ENCODE measurements at places on chromosomes 13 and 19.
A peak's percentile ranks its signal among the peaks of the same experiment; 100 is the strongest.

- peak; percentile 99 for DNase-seq
Measured at GRCh38 chr19:55258828-55259539, at the start of gene PPP6R1. TSS of gene PPP6R1 (minus strand) at chr19:55259017. CDS start at chr19:55247103, 11,914 bp downstream.

DNA sequence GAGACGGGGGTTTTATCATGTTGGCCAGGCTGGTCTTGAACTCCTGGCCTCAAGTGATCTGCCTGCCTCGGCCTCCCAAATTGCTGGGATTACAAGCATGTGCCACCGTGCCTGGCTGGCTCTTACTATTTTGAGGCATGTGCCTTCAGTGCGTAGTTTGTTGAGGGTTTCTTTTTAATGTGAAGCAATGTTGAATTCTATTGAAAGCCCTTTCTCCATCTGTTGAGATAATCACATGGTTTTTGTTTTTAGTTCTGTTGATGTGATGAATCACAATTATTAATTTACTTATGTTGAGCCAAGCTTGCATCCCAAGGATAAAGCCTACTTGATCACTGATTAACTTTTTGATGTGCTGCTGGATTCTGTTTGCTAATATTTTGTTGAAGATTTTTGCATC, 290.9 kb downstream of the KCNRG start:
- DNase-seq = no peak

- DNase-seq = no peak
Measured at GRCh38 chr13:93345770-93346169, 119.2 kb downstream of the GPC6 start.

DNA sequence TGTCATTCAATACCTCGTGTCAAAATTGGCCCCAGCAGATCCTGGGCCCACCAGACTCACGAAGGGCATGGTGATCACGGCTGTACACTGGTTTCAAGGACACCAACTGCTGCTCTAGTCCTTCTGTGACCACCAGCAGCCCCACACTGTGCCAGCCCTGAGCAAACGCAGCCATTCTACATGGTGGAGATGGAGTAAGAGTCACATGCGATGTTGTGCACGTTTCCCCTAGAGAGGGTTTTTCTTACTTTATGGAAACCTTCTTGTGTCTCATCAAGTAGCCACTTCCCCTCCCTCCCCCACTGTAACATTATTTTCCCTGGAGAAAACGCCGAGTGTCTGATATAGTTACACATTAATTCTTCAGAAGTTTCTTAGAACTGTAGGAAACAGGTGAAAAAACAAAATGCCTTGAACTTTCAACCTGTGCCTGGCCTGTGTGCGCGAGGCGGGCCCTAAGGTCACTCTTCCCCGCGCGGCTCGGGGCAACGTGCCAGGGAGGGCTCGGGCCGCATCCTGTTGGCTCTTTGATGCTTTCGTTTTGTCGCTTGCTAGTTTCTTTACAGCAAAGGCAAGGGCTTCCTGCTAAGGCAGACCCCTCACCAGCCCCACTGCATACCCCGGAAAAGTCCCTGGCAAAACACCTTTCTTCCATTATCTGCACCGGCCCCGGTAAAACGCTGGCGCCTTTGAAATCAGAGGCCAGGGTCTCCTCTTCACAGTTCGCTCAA, 44.6 kb downstream of the GGACT start:
- no peak for DNase-seq

GRCh38 chr19:33845498-33845897, 48.8 kb downstream of the KCTD15 start:
- no peak for DNase-seq

DNA sequence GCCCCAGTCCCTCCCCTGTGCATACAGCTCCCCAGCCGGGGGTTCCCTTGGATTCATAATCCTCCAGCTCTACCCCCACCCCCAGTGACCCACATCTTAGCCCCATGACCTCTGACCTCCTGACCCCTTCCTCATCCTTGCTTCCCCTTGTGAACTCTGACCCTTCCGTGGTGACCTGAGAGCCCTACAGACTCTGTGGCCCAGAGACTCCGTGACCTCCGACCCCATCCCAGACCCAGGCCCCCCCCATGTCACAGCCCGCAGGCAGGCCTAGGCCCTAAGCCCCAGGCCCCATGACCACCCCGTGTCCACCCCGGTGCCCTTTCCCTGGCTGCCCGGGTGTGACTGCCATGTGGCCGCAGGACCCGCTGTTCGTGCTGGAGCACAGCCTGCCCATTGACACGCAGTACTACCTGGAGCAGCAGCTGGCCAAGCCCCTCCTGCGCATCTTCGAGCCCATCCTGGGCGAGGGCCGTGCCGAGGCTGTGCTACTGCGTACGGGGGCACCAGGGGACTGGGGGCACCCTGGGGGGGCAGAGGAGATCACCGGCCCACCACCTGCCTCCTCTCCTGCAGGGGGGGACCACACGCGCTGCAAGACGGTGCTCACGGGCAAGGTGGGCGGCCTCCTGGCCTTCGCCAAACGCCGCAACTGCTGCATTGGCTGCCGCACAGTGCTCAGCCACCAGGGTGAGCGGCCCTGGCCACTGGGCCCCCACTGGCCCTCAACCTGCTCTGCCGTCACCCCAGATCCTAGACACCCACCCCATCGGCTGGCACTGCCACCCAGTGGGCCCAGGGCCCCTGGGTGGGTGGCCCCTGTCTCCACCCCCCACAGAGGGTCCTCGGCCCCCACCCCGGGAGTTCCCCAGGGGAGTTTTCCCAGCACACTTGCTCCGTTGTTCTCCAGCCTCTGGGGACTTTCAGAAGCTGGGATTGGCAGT, 2.4 kb upstream of the SPIB start:
- no peak for DNase-seq

DNA sequence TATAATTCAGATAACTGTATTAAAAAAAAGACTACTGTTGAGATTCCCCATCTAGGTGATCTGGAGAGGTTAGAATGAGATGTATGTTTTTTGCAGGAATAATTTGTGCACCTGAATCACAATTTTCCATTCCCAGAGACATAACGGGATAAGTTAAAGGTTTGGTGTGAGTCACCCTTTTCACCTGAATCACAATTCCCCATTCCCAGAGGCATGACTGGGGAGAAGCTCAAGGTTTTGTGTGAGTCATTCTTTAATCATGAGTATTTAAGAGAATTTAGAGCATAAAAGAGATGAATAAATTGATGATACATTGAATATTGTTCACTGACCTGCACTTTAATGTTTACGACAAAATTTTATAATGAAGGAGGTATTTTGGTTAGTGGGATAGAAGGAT, 9.0 kb downstream of the OR7A5 start:
- DNase-seq = no peak

DNA sequence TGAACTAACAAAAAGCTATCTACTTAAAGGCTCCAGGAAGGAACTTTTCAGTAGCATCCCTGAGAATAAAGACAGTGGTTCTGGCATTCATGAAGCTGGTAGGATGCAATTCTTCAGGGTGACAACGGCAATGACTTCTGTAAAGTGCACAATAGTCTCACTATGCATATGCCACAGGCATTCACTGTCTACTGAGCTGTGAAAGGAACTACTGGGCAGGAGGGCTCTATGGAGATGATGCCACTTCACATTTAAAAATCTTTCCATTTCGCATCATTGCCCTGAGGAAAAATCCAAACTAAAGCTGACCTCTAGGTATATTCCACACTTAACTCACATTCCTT, 2020.6 kb upstream of the PCDH20 start:
- DNase-seq = no peak

DNA sequence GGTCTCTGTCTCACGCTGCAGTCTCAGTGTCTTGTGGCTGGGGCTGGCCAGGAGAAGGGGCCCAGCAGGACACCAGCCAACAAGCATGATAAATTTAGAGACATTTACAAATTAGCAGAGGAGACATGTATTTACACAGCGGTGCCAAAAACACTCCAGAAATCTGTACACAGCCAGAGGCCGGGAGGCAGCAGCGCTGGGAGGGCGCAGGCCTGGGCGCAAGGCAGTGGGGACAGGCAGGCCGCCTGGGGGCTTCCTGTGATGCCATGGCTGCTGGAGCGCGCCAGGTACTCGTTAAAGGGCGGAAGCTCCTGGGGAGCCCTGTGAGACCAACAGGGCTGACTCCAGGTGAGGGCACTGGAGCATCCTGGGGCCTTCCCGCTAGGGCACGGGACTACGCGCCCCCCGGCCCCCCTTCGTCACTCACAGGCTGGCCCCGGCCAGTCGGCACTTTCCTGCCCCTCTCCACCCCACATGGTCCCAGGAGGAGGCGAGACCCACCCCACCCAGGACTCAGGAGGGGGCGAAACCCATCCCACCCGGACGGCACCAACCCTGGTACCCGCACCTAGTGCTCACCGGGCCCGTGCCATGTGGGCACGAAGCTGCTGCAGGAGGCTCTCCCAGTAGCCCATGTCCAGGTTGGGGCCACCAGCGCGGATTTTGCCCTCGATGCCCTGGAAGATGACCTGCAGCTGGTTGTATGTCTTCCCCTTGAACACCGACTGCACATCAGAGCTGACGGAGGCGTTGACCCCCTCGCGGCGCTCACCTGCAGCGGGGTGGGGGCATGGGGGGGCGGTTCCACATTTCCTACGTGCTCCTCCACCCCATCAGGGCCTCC, 7.4 kb upstream of the TBXA2R start:
- DNase-seq = no peak

DNA sequence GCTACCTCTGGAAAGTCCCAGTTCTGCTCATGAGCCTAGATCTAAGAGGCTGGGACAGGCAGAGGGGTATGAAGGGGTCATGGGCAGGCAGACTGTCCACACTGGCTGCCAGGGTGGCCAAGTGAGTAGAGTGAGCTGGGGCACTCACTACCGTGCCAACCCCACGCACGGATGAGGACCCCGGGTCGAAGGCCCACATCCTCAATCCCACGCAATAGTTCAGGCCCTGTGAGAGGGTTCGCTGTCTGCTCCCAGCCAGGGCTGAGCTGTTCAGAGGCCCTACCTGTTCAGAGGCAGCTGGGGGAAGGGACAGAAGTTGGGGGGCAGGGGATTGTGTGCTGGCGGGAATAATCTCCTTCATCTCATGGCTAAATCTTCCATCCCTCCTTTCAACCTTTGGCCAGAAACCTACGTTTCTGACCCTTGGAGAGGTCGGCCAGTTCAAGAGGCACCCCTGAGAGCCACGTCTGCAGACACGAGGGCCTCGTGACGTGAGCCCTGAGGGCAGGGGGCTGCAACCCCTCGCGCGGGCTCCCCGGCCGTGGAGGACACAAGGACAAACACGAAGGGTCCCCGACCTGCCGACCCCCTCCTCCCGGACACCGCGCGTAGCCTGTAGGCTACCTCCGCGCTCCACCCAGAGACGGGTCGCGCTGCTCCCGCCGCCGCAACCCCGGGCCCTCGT, 1.0 kb upstream of the RPS5 start:
- DNase-seq = no peak

- DNase-seq = no peak
Measured at GRCh38 chr19:55112246-55112776, 5.1 kb downstream of the PPP1R12C start.

DNA sequence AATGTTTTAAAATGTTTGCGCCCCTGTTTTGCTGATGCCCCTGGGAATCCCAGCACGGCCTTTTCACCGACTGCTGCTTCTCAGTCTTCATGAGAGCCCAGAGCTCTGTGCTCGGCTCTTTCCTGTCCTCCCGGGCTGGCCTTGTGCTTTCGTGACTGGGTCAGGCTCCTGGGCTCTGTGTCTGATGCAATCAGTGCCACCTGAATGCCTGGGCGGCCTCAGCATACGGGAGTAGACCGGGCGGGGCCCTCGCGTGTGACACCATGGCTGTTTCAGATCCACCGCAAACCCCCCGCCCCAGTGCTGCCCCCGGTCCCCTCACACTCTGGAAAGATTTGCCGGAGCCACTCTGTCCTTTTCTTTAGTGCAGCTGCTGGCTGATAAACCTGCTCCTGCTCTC, 21.4 kb downstream of the PABPC3 start:
- DNase-seq = no peak

- no peak for DNase-seq
Measured at GRCh38 chr19:29505097-29505824, 20.5 kb upstream of the VSTM2B start.

- DNase-seq = no peak
Measured at GRCh38 chr19:34974646-34975045, 10.6 kb upstream of the ZNF792 start.

GRCh38 chr19:11288349-11288748, 7.6 kb upstream of the TSPAN16 start:
- DNase-seq = peak; percentile 31

GRCh38 chr13:64273780-64274179, 2858.1 kb upstream of the PCDH20 start:
- DNase-seq = no peak

- peak; percentile 20 for DNase-seq
Measured at GRCh38 chr13:31896427-31896826, 135.1 kb upstream of the FRY start.

- DNase-seq = no peak
Measured at GRCh38 chr13:84077271-84077670, 195.0 kb upstream of the SLITRK1 start.

DNA sequence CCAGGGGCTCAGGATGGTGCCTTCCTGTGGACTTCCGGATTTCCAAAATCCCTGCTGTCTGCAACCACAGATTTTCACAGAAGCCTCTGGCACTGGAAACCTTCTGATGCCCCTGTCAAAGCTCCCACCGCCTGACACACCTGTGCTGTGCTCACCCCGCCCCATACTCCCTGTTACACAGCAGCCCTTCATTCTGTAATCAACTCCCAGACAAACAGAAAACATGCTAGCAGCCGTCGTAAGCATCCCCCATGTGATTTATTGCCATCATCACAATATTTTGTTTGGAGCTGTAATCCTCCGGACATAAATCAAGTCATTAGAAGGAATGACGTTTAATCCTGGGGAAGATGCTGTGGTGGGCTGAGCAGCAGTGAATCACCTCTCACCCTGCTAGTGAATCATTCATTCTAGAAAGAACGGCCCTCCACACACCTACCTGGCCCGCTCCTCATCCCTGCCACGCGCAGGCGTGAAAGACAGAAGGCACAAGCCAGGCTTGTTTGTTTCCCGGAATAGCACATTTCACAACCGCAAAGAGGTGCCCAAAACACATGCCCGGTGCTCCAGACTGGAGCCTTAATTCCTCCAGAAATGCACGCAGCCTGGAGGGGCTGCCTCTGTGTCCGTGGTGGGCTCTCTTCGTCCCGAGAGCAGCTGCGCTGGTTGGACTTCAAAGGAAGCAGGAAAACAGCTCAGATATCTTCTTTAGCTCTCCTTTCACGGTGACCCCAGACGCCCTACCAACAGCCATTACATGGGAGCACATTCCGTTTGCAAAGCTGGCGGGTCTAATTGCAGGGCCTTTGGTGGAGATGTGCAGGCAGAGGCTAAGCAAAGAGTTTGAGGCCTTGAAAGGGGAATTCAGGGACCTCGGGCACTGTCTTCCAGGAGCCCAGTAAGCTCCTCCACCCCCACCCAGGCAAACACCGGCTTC, 41.3 kb upstream of the KCTD15 start:
- DNase-seq = no peak

DNA sequence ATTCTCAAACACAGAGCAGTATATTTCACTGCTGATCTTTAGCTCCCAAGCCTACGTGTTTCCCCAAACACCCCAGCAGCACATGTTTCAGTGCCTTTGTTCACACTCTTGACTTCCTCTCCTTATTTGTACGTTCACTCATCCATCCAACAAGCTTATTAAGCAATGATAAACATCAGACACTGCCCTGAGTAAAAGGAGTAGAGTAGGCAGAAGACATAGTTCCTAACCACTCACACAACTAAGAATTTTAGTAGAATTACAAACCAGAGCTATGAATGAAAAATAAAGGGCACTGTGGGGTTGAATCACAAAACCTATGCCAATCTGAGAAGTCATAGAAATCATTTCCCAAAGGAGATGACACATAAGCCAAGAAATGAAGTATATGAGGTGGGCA, 213.5 kb downstream of the DIAPH3 start:
- no peak for DNase-seq

GRCh38 chr19:41297628-41298347, 12.2 kb upstream of the CCDC97 start:
- peak; percentile 90 for DNase-seq

GRCh38 chr19:3710265-3710812, 2.2 kb downstream of the TJP3 start:
- DNase-seq = no peak

GRCh38 chr13:50664951-50665350, 178.5 kb downstream of the DLEU7 start:
- no peak for DNase-seq
